ENCODE measurements at places on chromosomes 3 and 15.

DNA sequence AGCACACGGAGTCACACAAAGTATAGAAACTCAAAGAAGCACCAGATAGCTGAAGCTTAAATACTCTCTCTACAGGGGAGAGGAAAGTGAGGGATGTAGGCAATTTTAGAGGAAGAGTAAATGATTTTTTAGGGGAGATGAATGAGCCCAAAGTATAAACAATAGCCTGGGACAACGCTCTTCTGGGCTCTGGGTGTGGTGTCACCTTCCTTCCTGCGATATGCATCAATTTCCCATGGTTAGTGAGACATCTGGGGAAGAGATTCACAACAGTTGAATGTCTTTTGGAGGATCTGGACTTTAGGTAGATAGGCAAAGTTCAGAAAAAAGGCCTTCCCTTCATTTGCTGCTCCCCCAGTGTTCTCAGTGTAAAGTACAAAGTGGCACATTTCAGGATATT, 125.2 kb downstream of the EFHB start:
- no peak for DNase-seq

DNA sequence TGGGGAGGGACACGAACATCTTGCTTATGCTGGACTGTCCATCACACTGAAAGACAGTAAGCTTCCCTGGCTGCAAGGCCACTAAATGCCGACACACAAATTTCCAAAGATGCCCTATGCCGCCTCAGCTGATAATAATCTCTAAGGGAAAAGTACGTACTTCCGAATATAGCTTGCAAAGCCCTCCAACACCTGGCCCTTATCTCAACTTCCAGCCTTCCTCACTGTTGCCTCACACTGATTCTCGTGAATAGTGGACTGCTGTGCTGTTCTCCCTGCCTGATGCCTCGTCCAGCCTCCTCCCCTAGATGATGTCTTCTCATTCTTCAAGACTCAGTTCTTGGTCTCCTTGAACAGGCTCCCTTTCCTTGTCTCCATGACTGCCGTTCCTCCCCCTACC, 72.3 kb downstream of the CD47 start:
- no peak for DNase-seq

GRCh38 chr15:36863570-36863969, 236.8 kb downstream of the MEIS2 start:
- DNase-seq, result no peak

DNA sequence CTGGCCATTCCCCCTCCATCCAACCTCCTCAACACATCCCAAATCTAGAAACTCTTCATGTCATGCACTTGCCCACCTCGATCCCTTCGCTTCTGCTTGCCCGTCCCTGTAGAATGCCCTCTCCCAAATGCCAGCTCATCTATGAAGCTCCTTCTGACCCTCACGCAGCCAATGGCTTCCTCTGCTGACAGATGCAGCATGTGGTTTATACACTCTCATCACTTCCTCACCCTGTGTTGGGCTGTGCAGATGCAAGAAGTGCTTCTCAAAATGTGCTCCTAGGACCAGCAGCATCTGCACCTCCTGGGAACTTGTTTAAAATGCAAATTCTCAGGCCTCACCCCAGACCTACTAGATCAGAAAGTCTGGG, 51.7 kb downstream of the SEMA5B start:
- DNase-seq, result no peak

DNA sequence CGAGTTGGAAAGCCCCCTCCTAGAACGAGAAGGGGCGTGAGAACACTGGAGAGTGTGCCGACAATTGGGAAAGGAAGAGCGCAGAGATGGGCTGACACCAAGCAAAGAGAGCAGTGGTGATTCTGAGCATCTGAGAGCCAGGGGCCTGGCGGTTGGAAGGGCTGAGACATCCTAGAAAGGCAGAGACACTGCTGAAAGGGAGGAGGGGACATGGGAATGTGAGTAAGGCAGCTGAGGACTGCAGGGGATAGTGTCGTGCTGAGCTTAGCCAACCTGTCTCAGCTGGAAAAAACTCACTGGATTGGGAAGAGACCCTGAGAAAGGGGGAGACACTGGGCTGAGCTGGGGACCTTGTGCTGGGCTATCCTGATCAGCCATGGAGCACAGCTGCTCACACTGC, 58.1 kb upstream of the SLC6A6 start:
- DNase-seq, result no peak

GRCh38 chr15:67147396-67147949, 82.1 kb downstream of the SMAD3 start:
- no peak for DNase-seq

GRCh38 chr3:135667061-135667460, 298.5 kb upstream of the PPP2R3A start:
- no peak for DNase-seq

DNA sequence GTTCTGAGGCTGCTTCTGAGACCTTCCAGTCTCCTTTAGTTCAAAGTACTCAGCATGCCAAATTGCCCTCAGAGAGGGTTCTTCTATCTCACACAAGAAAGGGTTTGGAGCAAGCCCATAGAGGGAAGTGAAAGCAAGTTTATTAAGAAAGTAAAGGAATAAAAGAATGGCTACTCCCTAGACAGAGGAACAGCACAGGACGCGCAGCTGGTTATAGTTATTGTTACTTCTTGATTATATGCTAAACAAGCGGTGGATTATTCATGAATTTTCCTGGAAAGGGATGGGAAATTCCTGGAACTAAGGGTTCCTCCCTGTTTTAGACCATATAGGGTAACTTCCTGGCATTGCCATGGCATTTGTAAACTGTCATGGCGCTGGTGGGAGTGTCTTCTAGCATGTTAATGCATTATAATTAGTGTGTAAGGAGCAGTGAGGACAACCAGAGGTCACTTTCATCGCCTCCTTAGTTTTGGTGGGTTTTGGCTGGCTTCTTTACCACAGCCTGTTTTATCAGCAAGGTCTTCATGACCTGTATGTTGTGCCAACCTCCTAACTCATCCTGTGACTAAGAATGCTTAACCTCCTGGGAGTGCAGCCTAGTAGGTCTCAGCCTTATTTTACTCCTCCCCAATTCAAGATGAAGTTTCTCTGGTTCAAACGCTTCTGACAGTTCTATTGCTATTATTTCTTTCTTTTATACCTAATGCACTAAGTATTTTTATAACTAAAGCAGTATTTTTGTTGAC, 26.3 kb downstream of the SCN11A start:
- DNase-seq, result no peak

- DNase-seq, result no peak
Observed at GRCh38 chr3:131933665-131934064, 101.1 kb downstream of the CPNE4 start.

DNA sequence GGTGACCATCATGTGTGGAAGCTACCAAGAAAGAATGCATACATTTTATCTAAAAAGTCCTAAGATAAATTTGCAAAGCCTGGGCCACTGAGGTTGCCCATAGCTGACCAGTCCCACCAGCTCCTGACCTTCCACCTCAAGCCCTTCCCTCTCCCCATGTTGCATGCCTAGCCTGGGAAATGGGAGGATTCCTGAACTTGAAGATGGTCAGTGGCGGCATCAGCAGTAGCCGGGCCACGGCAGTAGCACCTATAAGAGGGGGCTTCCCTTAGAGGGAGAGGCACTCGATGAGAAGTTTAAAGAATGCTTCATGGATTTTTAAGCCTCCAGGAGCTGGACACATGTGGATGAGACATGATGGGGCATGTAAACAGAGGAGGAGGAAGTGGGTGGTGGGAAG, 172.1 kb downstream of the KLF13 start:
- no peak for DNase-seq

Data from T follicular helper cell (primary cell).